A375 (cell line): ENCODE measurements at places on chromosomes 1 and 21. TPM values are rescaled to one million over a fixed set of nuclear protein-coding genes. Genes with fewer than 3 reads are reported as not detected.

The OPRD1 gene
- total RNA-seq: 6.7 and 6.9 TPM in 2 replicates

The UBE2U gene
- not detected in 2 replicates for total RNA-seq

The HSPA6 gene
- total RNA-seq: 0.94 and 2.6 TPM in 2 replicates

The PPIAL4G gene
- total RNA-seq: not detected in 2 replicates

The TMEM201 gene
- 16.3 and 19.8 TPM in 2 replicates for total RNA-seq

The PADI2 gene
- 0.04 and 0.50 TPM in 2 replicates for total RNA-seq

The TTC24 gene
- not detected in 2 replicates for total RNA-seq

The PRKAB2 gene
- total RNA-seq: 19.4 and 21.4 TPM in 2 replicates

The SPRR3 gene
- total RNA-seq: not detected in 2 replicates

The GORAB gene
- total RNA-seq: 12.4 and 16.0 TPM in 2 replicates

The DMRTA2 gene
- 0.11 and 0.24 TPM in 2 replicates for total RNA-seq

The AUNIP gene
- 20.7 and 27.8 TPM in 2 replicates for total RNA-seq

The WDR64 gene
- not detected in 2 replicates for total RNA-seq

The UBL4B gene
- total RNA-seq: 0.61 TPM in 1 of 2 replicates, not detected in the other

The LY9 gene
- not detected in 2 replicates for total RNA-seq

The OR2T3 gene
- not detected in 2 replicates for total RNA-seq

The POMGNT1 gene
- total RNA-seq: 104 and 108 TPM in 2 replicates

The THEMIS2 gene
- total RNA-seq: 3.4 and 6.0 TPM in 2 replicates

The ADGRB2 gene
- 10.0 and 15.8 TPM in 2 replicates for total RNA-seq

The GSTM5 gene
- not detected in 2 replicates for total RNA-seq

The HSD3B2 gene
- 0.37 TPM in 1 of 2 replicates, not detected in the other for total RNA-seq
